ENCODE measurements at places on chromosomes 5 and 9. TPM values are rescaled to one million over a fixed set of nuclear protein-coding genes. Genes with fewer than 3 reads are reported as not detected.

The IER5L gene
- 19.5 TPM for total RNA-seq

The ADAMTS12 gene
- total RNA-seq: 7.1 TPM

The RASGRF2 gene
- 1.0 TPM for total RNA-seq

The NTRK2 gene
- 0.02 TPM for total RNA-seq

The LCN15 gene
- total RNA-seq: not detected

The SNCAIP gene
- 0.05 TPM for total RNA-seq

The PHYHD1 gene
- total RNA-seq: 0.20 TPM

The TMEM174 gene
- total RNA-seq: not detected

All from A549 treated with AZD2906 at 1 μM for 4 hours (cell line).